ENCODE measurements at places on chromosomes 6 and 20.

- no peak for DNase-seq
These were observed 25.5 kb upstream of the NXT1 start for GRCh38 chr20:23325107-23325506.

DNA sequence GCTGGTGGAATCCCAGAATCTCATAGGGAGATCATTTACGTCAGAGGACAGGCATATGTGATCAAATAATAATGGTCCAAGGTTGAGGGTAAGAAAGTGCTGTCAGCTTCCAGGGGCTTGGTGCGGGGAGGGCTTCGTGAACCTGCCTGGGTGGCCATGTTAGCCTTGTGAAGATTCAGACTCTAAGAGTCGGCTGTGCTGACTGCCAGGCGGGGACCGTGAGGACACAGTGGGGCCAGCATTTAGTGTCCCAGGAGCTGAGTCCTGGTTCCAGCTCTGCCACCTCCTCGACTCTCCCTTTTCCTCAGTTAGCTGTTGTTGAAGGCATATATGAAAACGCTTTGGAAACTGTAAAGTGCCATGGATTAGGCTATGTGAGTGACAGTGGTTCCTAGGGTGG lies 33.5 kb downstream of the VSTM2L start:
- no peak for DNase-seq

DNA sequence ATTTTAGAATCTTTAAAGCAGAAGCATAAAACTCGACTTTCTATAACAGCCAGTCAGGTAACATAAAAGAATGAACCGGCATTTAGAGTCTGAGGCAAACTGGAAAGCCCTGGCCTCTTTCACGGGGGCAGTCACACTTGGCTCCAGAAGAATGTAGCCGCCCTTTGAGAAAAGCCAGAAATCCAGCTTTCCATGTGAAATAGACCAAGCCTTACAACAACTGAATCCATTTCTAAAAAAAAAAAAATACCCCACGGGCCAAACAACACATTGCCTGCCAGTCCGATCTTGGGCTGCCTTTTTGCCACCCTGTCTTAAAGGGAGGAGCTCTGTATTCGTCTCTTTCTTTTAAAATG lies 252.9 kb upstream of the TAB2 start:
- DNase-seq: no peak

DNA sequence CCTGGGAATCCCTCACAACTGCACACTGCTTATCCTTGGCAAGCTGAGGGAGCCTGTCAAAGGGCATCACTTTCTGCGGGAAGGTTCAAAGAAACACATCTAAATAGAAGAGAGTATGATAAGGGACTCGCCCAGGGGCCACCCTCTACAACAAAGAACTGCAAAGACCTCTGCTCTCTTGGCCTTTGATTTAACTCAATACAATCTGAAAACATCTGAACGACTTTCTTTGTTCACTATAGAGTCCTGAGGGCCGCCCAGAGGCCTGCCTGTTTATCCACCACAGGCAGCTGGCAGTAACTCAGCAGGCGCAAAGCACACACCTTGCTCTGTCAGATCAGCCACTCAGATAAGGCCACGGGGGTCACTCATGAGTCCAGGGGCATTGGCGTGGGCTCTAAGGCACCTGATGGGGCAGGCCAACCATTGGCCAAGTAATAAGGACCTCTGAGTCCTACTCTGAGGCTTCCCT lies 139.3 kb downstream of the UNC5CL start:
- no peak for DNase-seq

DNA sequence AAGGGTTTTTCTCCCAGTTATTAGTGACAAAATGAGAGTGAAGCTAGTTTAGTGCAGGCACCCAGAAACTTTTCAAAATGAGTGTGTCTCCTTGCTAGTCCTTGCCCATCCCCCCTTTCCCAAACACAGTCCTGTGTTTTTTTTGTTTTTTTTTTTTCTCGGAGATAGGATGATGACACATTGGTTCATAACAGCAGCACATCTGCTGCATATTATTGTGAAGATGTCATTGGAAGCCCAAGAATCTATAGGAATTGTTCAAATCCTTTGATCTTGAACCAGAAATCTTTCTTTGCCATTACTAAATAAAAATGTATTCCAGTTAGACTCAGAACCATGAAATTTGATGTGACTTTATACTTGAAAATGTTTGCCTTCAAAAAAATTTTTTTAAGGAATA lies 162.4 kb downstream of the FRK start:
- no peak for DNase-seq

DNA sequence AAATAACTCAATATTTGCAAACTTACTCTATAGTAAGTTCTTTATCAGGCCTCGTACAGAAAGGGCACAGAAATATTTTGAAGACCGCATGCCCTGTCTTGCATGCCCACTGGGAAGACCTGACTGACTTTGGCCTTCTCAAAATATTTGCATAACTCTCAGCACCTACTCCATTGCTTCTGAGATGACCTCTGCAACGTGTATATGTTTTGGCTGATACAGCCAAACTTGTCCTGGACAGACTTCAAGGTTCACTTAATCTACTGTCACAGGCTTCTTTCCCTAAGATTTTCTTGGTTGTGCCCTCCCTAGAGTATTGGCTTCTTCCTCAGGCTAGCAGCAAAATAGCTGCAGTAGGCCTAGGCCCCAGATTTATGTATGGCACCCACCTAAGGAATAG lies 21.5 kb upstream of the SERINC3 start:
- no peak for DNase-seq

GRCh38 chr20:20002101-20002998 lies 14.8 kb upstream of the NAA20 start:
- no peak for DNase-seq

DNA sequence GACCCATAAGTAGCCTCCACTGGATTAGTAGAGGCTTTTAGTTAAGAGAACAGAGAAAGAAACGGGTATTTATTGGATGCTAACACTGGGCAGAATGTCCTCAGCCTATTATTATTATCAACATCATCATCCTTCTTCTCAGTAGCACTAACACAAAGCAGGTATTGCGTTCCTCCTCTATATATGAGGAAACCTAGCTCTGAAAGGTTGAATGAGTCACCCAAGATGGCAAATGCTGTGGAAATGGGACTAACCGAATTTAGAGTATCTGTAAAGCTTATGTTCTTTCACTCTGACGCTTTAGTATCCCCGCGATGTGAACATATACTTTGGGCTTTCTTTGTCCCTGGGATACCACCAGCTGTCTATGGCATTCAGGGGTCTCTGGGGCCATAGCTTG lies 77.0 kb downstream of the ADTRP start:
- DNase-seq: no peak

GRCh38 chr6:165726965-165727381 lies 63.9 kb upstream of the PDE10A start:
- no peak for DNase-seq

DNA sequence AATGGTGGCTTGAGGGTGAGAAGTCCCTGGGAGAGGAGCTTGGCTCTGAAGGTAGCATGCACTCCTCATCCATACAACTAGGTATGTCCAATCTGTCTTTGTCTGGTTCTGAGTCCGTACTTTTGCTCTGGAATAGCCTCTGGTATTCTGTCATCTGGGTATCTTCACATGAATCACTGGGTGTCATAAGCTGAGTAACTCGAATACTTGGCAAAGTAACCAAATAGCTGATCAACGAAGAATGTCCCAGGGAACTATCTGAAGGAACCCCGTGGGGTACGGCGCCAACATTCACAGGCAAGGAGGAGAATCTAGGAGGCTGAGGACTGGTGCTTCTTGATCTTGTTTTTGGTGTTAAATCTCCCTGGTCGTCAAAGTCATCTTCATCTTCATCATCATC lies 184.8 kb downstream of the HIVEP2 start:
- DNase-seq: no peak

- DNase-seq: peak; percentile 35
These were observed 242.9 kb downstream of the FOXA2 start for GRCh38 chr20:22341508-22341907.

DNA sequence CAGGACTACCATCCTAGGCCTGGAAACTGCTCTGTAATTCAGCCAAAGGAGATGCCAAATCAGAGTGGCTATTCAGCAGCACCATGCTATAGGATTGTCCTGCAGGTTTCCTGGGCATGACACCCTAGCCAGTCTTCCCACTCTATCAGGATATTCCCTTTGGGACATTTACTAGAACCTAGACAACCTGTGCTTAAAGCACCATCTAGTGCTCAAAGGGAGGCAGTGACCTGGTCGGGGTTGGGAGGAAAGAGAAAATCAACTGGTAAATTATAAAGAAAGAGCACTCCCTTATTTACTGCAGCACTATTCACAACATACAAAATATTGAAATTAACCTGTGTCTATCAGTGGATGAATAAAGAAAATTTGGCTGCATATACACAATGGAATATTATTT lies 67.2 kb upstream of the SMLR1 start:
- DNase-seq: no peak

GRCh38 chr6:149750136-149750609 lies 632 bp downstream of the PCMT1 start:
- DNase-seq: peak; percentile 56

GRCh38 chr6:15207923-15208322 lies 37.9 kb upstream of the JARID2 start:
- no peak for DNase-seq

DNA sequence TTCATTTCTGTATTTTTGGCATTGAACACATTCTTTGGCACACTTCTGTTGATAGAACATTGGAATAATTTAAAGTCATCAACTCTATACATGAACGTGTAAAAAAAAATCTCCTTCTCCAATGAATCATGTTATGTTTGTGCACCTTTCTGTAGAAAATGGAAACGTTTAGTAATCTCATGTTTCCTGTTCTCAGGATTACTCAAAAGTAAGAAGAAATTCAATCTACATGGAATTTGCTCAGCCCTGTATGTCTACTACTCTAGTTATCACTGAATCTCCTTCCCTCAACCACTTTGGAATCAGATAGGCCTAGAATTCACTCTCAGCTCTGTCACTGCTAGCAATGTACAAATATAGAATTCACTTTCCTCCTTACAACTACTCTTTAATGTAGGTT lies 103.6 kb downstream of the COL21A1 start:
- no peak for DNase-seq

GRCh38 chr6:45595010-45595851 lies 217.5 kb upstream of the SUPT3H start:
- no peak for DNase-seq

GRCh38 chr6:18207438-18207837 lies 52.2 kb downstream of the KDM1B start:
- DNase-seq: no peak

DNA sequence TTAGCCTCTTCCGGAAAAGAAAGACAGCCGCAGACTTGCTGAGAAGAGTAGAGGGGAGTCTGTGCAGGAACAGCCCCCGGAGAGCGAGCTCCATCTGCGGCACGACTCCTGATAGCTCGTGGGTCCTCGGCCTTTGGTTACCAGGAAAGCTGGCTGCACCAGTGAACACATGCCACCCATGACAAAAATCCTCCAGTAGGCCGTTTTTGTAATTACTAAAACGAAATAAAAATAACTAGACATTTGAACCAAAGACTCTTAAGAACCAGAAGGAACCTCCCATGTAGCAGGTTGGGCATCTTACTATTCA lies 42.2 kb downstream of the RAMACL start:
- no peak for DNase-seq

DNA sequence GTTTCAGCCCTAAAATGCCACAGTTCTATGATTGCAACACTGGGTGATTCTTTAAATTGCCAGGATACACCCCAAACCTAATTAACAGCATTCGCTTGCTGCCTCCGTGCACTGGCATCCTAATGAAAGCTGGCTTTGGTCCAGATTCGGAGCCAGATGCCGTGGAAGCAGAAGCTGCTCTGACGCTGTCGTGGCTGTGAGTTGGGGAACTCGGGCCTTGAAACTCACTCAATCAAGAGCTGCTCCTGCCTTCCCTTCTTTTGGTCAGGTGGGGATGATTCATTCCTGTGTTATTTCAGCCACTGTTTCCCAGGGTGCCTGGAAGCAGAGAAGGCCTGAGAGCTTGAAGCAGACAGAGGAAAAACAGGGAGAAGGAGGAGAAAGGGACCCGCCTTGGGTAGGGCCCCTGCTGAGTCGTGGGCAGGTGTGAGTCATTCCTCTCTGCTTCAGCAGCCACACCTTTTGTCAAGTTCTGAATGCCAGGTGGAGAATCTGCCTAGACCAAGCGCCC lies 36.2 kb upstream of the DSP start:
- DNase-seq: peak; percentile 97

DNA sequence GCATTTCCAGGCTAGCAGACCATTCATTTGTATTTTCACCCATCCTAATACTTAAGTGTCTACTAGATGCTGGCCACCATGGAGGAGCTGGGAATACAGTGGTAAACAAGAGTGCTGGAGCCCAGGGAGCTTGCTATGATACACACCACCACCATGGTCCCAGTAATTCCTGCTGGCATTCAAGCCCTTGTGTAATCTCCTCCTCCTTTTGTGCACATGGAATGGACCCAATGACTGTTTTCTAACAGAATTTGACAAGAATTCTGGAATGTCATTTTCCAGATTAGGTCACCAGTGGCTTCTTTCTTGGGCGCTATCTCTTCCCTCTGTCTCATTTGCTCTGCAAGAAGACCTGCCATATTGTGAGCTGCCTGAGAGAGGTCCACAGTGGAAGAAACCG lies 552.0 kb downstream of the C6orf118 start:
- DNase-seq: no peak

DNA sequence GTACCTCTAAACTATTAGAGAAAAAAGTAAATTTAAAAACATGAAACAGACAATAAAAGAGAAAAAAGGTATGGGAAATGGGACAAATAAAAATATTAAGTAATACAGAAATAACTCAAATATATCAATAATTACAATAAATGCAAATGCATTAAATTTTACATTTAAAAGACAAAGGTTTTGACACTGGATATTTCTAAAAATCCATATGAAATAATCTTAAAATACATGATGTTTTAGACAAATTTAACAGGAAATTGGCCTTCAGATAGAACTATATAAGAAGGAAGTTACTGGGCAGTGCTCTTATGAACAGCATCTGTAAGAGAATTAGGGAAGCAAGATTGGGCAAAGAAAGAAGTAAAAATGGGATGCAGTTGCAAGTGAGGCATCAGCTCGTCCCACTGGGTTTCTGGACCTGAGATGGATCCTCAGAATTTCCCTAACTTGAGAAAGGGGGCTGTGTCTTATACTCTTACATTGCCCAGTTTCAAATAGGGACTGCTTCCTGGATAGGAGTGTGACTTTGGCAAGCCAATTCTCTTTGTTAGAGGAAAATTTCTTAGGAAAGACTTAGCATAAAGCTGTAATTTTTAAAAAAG lies 376.7 kb downstream of the SMOC2 start:
- DNase-seq: no peak

- DNase-seq: no peak
These were observed 110.2 kb downstream of the GJA10 start for GRCh38 chr6:90004511-90004910.

- DNase-seq: no peak
These were observed 611.9 kb upstream of the MAP3K7 start for GRCh38 chr6:91198588-91199255.

- DNase-seq: no peak
These were observed 174.9 kb downstream of the ISM1 start for GRCh38 chr20:13396022-13396421.

DNA sequence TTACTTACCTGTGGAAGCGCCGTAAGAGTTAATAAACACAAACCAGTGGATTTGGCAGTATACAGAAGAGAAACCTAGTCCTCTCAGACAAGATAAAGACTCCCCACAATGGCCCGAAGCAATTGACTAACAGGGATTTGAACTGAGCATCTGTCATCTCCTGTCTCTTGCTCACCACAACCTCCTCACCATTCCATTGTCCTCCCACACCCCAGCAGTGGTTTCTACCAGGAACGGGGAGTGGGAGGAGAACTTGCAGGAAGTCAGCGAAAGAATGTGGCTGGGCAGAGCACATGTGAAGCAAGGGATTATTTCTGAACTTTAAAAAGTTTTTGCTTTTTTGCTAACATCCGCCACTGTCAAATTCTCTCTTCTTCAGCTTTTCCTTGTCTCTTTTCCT lies 24.6 kb upstream of the TAAR1 start:
- DNase-seq: peak; percentile 16

- DNase-seq: no peak
These were observed 92.5 kb downstream of the SESN1 start for GRCh38 chr6:109002051-109002697.

Measured in PC-9 (cell line).